Activated T-helper 2 cell treated with anti-CD3 and anti-CD28 coated beads, Interferon-gamma antibody, Interleukin-2, Interleukin-4, amounts not matched to agents 10 μg/mL and 5 μg/mL and 100 μg/mL, durations not matched to agents 14 hours and 24 hours and 36 hours (primary cell): ENCODE measurements at places on chromosomes 7 and 10. TPM values are rescaled to one million over a fixed set of nuclear protein-coding genes. Genes with fewer than 3 reads are reported as not detected.

The LEP gene
- not detected in 2 replicates for total RNA-seq

DNA sequence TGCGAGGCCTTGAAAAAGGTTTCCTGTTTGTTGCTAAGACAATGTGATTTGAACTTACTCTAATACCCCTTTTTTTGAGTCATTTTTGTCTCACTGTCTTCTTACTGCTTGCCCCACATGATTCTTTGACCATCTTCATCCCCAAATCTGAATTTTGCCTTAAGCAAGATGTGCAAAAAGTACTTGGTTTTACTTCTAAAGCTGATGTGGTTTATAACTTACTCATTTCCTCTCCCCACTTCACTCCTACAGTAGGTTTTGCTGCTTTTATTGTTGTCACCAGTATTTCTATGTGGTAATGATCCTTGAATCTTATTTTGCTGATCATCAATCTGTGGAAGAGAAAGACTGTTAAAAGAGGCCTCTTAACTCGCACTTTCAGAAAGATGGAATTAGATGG lies 396.4 kb downstream of the SDK1 start:
- DNase-seq = no peak

- no peak for DNase-seq
Observed at GRCh38 chr10:51010977-51011376, 63.3 kb upstream of the PRKG1 start.

The CREB3L2 gene
- 58.6 and 65.6 TPM in 2 replicates for total RNA-seq

The SEMA3C gene
- total RNA-seq = 0.16 TPM in 1 of 2 replicates, not detected in the other

DNA sequence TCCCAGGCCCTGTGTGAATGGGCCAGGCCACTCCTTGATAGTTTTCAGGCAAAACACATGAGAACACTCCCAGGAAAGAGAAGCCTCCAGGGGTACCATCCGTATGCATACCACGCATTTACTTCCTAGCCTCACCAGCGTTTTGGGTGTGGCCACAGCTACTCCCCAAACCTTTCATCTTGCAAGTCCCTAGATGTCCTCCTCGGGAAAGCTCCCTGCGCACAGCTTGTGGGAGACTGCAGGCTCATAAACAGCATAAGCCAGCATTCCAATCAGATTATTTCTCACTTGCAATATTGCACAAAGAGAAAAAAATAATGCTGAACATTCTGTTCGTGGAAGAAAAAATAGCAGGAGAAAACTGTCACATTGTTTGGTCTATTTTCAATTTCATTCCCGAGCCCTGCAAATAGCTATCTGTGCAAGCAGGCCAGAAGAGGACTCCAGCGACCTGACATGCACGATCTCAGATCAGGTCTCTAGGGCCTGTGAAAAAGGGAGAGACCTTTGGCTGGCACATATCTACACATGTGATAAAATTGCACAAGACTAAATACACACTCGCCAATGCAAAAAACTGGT lies 175.6 kb downstream of the PLXNA4 start:
- DNase-seq = no peak

DNA sequence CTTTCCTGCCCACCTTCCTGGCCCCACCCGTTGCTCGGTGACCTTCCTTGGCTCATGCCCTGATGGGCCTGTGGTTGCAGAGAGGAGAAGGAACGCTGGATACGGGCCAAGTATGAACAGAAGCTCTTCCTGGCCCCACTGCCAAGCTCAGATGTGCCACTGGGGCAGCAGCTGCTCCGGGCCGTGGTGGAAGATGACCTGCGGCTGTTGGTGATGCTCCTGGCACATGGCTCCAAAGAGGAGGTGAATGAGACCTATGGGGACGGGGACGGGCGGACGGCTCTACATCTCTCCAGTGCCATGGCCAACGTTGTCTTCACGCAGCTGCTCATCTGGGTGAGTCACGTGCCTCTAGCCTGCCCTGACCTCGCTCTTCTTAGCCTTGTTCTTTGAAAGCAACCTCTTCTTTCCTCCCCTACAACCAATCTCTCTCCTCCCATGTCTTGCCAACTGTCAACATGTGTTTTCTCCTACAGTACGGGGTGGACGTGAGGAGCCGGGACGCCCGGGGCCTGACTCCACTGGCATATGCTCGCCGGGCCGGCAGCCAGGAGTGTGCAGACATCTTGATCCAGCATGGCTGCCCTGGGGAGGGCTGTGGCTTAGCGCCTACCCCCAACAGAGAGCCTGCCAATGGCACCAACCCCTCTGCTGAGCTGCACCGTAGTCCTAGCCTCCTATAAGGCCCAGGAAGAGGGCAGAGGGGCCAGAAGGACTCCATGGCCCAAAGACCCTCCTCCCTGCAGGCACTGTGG lies 24.1 kb downstream of the GBX1 start:
- no peak for DNase-seq

DNA sequence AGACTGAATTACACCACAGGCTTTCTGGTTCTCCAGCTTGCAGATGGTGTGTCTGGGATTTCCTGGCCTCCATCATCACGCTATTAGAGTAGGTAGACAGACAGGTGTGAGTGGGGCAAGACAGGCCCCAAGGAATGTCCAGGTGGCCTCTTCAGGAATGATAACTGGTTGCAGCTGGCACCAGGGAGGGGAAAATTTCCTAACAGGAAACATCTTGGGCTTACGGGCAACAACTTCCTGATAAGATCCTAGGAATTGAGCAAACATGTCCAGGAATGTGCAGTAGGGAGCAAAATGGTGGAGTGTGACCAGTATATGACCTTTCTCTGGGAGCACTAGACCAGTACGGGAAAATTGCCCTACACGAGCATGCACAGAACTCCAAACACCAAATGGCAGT lies 11.3 kb downstream of the XRCC2 start:
- DNase-seq = no peak

GRCh38 chr7:38704751-38705150 lies 73.6 kb upstream of the AMPH start:
- no peak for DNase-seq

GRCh38 chr10:12448340-12448728 lies 99.0 kb downstream of the CAMK1D start:
- no peak for DNase-seq

GRCh38 chr10:114647545-114648138 lies 10.4 kb downstream of the ABLIM1 start:
- no peak for DNase-seq

GRCh38 chr7:15862781-15863165 lies 176.3 kb upstream of the MEOX2 start:
- DNase-seq = no peak

DNA sequence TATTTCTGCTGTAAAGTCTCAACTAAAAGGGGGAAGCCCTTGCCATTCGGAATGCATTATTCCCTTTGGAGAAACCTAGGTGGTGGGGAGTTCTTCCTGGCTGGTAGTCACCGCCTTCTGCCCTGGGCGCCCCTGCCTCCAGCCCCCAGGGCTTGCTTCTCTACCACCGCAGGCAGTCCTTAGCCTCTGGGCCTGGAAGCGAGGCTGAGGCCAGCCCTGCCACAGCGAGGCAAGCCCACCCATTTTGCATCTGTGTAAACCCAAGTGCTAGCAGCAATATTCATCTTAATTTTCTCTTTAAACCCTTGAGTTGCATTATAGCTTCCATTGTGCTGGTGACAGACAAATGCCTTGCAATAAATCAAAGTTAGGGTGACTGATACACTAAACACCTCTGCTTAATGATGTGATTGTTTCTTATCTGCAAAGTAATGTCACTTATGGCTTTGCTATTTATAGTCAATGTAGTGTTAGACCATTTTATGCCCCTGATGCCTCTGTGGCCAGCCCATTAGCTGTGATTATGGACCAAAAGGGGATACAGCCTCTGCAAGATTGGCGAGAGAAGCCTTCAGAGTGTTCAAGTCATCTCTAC lies 26.2 kb upstream of the MGMT start:
- DNase-seq = no peak

The UTF1 gene
- total RNA-seq = 0.16 and 0.28 TPM in 2 replicates

The NUDT1 gene
- 68.3 and 69.3 TPM in 2 replicates for total RNA-seq

DNA sequence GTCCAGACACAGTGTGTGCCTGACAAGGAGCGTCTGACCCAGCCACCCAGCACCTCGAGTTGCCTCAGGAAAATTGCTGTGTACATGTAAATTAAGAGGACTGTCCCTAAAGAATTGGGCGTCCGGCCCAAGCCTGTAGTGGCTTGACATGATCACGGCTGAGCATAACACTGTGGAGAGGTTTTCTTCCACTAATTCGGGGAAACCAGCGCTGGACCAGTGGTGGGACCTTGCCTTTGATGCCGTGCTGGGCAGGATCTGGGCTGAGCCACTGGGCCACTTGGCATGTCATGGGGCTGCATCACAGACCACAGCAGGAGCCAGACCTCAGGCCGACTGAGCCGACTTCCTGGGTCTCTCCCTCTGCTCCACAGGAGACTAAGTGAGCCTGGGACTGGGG lies 282.5 kb downstream of the GLRX3 start:
- no peak for DNase-seq

DNA sequence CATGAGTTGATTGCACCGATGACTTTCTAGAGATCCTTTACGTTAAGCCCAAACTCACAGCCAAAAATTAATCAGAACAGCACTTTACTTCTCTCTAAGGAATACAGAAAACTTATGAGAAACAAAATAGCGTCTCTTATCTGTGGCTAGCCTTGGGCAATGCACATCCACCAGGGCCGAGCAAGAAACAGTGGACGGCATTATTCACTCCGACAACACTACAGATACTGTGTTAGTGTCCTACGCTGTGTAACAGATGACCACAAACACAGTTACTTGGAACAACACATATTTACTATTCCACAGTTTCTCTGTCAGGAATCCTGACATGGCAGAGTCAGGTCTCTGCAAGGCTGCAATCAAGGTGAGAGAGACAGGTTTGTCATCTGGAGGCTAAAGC lies 598.3 kb upstream of the ADARB2 start:
- DNase-seq = no peak

DNA sequence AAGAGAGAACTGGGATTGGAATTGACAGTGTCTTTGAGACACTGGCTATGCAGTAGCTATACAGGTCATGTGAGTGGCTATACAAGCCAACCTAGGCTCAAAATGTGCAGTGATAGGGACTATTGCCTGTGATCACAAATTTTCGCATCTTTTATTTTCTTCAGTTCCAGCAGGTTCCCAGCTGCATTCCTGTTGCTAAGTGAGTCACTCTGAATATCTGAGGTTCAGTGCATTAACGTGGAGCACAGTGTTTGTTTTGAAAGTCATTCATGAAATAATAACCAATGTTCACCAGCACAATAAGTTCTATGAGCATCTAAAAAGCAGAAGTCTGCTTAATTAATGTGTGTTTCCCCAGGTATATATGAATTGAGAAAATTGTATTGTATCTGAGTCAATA lies 1236.0 kb upstream of the CELF2 start:
- DNase-seq = no peak

The SVOPL gene
- not detected in 2 replicates for total RNA-seq

The TMEM140 gene
- 3.0 and 4.8 TPM in 2 replicates for total RNA-seq

- DNase-seq = peak; percentile 63
Observed at GRCh38 chr7:44633254-44634186, 27.1 kb downstream of the OGDH start.

The METTL2B gene
- total RNA-seq = 46.9 and 52.4 TPM in 2 replicates

GRCh38 chr10:5862360-5862961 lies 27.2 kb downstream of the ANKRD16 start:
- no peak for DNase-seq

The LRRC17 gene
- 0.18 TPM in 1 of 2 replicates, not detected in the other for total RNA-seq

The TES gene
- 44.3 and 46.3 TPM in 2 replicates for total RNA-seq

DNA sequence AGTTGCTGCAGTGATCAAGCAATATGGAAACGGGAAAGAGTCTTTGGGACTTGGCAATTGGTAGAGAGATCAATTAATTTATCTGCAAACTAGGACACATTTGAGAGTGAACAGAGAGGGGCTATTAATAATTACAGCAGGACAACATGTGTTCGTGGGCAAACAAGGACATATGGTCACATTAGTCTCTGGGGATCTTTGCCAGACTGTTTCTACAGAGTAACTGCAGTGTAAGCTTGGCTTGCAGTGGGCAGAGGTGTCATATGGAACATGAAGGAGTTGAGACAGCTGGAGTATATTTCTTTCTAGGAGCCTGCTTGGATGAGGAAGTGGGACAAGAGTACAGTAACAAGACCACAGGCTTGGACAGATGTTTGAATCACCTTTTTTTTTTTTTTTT lies 232.1 kb upstream of the LYZL1 start:
- no peak for DNase-seq

The MALRD1 gene
- not detected in 2 replicates for total RNA-seq

- no peak for DNase-seq
Observed at GRCh38 chr7:23275912-23276311, 23.2 kb upstream of the MALSU1 start.

The C10orf53 gene
- 0.16 TPM in 1 of 2 replicates, not detected in the other for total RNA-seq

The TMEM273 gene
- total RNA-seq = 53.2 and 58.4 TPM in 2 replicates

- no peak for DNase-seq
Observed at GRCh38 chr7:107958764-107959526, 44.0 kb downstream of the LAMB1 start.
